ENCODE measurements at places on chromosomes 4 and X.

DNA sequence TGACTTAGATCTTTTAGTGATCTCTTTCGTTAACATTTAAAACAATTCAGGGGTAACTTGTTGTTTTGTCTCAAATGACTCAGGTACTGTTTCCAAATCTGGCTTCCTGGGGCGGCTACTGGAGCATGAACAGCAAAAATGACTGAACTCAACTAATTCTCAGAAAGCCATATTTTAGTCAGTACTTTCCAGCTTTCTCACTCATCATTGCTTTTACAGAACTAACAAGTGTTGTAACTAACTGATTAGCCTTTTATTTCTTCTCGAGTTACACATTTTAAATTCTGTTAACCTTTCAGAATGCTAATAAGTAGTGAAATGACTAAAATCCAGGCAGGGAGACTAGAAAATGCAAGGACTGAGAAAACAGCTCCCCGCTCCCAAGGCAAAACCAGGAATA is 55.3 kb downstream of the JADE3 start:
- no peak for DNase-seq

DNA sequence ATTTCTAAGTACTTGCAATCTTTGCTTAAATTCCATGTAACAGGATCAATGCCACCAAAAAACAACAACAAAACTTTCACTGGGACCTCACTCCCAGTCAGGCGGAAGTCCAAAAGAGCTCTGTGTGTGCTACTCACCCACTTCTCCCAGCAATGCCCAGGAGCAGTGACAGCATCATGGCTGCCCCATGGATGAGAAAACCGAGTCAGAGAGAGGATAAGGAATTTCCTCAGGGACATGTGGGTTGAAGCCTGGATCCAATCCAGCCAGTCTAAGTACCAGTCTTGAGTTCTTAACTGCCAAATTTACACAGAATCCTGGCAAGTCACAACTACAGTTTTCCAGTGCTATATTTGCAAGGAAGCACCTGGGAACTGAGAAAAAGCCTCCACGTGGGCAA is 64.5 kb downstream of the STX18 start:
- DNase-seq, result no peak

- DNase-seq, result peak; percentile 78
Observed at GRCh38 chr4:120694973-120695372, 227.6 kb downstream of the PRDM5 start.

DNA sequence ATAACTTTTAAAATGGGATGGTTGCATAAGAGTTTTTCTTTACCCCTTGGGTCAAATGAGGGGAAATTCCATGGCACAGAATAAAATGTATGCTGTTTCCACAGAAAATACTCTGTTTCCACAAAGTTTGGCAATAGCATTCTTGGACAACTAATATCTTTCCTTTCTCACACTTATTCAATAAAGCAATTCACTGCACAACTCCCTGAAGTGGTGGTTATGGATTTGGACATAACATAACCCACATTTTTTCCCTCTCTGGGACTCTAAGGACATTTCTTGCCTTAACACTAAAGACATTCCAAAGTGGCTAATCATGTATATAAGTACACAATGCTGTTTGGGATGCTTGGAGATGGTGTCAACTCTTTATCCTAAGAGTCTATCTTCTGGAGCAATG is 51.7 kb upstream of the GPM6B start:
- DNase-seq, result peak; percentile 42

DNA sequence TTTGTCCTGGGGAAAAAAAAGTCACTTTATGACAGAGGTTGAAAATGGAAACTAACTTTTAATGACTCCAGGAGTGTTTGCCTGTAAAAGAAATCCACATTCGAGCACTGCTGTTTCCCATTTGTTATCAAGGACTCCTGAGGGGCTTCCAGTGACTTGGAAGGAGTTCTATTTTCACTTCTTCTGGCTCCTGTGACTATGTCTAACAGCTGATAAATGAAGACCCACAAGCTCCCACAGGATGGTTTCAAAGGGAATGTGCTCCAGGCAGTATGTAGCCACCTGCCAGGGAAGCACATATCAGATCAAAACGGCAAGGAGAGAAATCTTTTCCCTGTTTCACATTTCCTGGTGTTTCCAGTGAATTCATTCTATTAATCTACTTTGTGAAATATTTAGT is 159.8 kb upstream of the FAM241A start:
- no peak for DNase-seq

DNA sequence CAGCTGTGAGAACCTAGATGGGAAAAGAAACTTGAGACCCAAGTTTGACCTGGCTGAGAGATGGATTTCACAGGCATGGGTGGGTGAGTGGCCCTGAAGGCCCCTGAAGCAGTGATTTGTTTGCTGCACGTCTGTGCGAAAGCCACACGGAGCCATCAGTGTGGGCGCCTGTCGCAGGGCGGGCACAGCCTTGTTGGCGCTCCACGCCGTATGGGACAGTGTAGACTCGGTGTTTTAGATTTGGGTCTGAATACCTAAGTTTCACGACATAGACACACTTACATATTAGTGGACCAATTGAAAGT is 21.9 kb upstream of the UVSSA start:
- DNase-seq, result no peak
